ENCODE measurements at places on chromosomes 1 and 21.

GRCh38 chr1:3796215-3797061 is at the start of gene LRRC47:
Gene LRRC47, minus strand, starts transcription at chr1:3796498. Its CDS starts 22 bp downstream, at chr1:3796476.
- peak; percentile 94 for DNase-seq

DNA sequence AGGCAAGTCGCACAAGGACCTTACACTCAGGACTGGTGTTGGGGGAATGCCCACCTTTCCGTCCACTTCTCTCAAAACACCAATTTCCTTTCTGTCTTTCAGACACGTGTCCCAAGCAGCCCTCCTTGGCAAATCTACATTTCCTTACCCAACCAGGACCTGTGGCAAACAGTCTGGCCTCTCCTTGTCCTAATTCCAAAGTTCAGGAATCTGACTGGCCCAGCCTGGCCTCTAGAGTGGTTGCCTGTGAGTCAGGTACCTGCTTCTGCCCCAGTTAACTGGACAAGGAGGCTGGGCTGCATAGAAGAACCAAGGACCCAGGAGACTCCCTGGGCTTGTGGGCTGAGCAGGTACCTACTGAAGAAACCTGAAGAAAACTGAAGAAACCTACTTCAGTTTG is 34.3 kb upstream of the CITED4 start:
- no peak for DNase-seq

DNA sequence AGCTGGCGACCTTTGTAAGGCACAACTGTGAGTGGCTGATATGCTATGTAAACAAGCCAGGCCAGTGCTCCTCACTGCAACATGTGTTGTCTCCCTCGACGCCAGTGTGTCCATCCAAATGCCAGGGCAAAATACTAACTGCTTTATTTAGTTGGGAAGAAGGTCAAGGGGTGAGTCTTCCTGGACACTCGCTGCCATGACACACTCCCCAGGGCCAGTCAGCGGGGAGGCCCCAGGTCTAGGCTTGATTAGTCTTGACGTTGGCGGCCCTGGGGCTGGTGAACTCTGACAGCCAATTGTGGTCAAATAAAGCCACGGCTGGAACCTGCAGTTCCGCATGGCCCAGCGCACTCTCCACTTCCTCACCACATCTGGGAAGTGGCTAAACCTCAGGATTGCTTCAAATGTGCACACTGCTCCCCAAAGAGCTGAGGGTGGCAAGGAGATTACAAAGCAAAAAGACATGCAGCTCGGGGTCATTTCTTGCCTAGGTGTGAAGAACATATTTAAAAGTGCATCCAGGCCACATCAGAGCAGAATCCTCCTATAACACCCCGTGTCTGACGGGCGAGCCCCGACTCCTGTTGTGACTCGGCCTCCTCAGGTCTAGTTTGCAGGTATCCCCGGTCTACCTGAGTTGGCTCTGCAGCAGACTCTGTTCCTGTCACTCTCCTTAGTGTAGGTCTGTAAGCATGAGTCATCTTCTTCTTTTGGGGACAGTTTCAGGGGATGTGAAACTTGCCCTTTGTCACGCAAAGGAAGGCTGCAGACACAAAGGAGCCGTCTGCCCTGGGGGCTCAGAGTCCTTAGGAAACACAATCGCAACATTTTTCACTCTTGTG is 183.5 kb downstream of the RUNX1 start:
- no peak for DNase-seq

- DNase-seq = no peak
Measured at GRCh38 chr21:21366277-21366676, 368.1 kb downstream of the NCAM2 start.

- peak; percentile 84 for DNase-seq
Measured at GRCh38 chr1:156599811-156600210, 1.5 kb downstream of the GPATCH4 start.

DNA sequence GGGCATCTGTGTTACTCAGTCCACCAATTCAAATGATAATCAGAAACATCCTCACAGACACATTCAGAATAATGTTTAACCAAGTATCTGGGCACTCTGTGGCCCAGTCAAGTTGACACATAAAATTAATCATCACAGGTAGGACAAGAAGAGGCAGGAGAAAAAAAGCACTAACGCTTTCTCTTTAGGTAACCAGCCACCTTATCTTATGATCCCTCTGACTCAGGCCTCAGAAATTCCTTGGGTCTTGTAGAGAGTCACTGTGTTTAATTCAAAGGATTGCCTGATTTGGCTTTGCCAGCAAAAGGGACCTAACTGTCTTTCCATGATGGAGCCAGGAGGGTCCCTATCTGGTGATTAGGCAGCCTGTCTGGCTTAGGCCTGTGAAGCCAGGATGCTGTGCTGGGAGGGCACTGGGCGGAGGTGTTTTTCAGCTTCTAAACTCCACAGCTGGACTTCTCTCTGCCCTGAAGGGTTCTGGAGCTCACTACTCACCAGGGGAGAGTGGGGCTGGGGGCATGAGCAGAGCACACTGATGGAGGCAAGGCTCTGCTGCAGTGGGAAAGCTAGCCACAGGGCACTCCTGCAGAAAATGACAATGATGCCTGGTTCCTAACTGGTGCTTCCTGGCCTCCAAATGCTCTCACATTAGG is 36.4 kb upstream of the STUM start:
- DNase-seq = no peak

- DNase-seq = no peak
Measured at GRCh38 chr1:216826646-216827045, 103.4 kb upstream of the ESRRG start.

- DNase-seq = no peak
Measured at GRCh38 chr1:156590326-156591180, 1.0 kb upstream of the NAXE start.

DNA sequence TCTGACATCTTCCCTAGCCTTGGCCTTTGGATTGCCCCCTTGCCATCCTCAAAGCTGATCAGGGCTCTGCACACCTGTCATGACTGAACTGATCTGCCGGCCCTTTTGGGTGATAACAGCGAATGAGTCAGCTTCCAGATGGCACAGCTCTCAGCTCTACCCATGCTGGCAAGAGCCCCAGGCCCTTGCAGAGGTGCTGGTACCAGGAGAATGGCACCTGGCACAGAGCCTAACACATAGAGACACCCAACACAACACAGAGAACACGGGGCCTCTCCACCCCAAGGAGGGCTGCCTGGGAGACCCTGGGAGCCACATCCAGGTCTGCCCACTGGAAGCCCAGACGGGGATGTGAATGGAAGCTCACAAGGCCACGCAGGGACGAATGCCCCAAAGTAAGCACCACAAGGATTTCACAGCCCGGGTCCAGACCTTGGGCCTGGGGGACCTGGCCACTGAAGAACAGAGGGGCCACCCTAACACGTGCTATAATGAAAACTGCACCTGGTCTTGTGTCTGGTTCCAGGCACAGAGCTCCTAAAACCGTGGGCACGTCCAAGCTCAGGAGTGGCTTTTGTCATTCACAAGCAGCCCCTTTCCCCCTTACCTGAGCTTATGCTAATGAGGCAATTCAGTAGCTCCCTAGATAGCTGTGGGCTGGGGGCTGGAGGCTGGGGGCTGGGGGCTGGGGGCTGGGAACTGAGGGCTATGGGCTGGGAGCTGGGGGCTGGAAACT is 160.5 kb downstream of the NPHP4 start:
- DNase-seq = no peak

GRCh38 chr1:207868774-207869721 is 41.9 kb downstream of the CD34 start:
- peak; percentile 78 for DNase-seq

DNA sequence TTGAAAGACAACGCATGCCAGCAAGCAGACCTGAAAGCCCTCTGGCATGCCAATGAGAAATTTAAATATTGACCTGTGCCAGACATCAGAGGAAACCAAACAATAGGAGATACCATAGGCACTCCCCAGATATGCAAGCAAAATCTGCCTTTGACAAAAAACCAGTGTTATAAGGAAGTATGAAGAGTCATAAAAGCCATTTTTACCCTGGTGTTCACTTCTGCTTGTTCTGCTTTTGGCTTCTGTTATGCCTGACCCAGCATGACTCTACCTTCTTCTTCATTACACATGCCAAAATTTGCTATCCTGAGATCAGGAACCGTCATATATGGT is 26.4 kb downstream of the NPHS2 start:
- no peak for DNase-seq

GRCh38 chr1:248897412-248898337 is 8.4 kb upstream of the PGBD2 start:
- DNase-seq = no peak

DNA sequence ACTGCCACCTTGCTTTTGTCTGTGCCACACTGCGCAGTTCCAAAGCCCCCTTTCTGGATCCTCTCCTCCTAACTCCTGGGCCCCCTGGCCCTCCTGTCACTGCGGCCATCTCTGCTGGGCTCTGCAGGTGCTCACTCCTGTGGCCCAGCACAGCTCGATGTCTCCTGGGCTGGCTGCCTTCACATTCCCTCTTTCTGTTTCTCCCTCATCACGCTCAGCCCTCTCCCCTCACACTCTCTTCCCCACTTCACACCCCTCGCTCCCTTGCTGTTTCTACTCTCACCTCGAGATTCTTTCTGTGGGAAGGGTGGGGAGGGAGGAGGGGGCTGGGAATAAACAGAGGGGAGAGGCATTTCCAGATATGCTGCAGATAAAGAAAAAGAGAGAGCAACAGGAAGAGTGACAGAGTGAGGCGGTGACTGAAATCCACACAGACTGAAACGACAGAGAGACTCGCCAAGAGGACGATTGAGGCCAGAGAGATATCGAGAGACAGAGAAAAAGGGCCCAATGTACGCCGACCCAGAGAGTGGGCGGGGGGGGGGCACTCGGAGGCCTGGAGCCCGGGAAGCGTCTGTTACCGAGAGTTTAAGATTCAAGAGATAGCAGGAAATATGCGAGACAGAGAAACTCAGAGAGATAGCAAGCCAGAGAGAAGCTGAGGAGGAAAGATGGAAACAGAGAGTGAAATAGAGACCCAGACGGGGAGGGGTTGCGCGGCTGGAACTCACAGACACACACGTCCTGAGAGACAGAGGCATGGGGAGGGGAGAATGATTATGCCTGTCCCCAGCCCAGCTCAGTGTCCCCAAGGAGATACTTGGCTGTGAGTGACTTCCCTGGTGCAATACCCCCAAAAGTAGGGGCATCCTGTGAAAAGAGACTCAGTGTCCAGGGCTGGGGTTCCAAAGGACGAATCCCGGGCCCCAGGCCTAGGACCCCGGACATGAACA is 666 bp downstream of the CSF3R start:
- DNase-seq = no peak

DNA sequence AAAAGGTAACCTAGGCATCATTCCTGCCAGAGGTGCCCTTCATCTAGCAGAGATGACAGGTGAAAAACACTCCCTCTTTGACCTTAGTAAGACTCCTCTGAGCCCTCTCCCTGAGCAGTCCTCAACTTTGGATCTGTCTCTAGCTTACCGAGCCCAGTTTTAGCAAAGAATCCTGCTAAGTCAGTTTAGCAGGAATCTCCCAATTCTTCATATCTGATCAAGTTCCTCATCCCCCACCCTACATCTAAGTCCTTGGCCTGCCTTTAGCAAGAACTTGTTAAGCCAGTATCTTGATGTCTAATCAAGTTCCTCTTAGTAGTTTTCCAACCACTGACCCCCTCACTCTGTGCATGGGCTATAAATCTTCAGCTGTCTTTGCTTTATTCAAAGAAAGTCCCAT is 235.6 kb downstream of the OMA1 start:
- no peak for DNase-seq

- no peak for DNase-seq
Measured at GRCh38 chr1:20462397-20462796, 23.6 kb downstream of the CAMK2N1 start.

DNA sequence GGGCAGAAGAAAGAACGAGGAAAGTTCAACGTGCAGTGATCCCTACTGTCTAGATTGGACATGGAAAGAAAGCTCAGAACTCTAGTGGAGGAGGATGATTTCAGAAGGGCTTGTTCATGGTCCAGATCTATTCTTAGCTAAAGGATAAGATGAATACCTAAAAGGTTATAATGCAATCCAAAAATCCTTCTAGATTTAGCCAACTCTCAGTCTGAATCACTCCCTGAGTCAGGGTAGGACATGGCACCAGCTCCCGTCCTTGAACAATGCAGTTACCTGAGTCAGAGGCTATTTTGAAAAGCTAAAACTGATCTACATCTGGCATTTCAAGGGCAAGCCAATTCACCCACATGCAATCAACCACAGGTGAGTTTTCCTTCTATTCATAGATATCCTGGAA is 38.8 kb upstream of the HIVEP3 start:
- peak; percentile 20 for DNase-seq

- peak; percentile 73 for DNase-seq
Measured at GRCh38 chr1:157090196-157090647, 9.4 kb downstream of the ETV3L start.

DNA sequence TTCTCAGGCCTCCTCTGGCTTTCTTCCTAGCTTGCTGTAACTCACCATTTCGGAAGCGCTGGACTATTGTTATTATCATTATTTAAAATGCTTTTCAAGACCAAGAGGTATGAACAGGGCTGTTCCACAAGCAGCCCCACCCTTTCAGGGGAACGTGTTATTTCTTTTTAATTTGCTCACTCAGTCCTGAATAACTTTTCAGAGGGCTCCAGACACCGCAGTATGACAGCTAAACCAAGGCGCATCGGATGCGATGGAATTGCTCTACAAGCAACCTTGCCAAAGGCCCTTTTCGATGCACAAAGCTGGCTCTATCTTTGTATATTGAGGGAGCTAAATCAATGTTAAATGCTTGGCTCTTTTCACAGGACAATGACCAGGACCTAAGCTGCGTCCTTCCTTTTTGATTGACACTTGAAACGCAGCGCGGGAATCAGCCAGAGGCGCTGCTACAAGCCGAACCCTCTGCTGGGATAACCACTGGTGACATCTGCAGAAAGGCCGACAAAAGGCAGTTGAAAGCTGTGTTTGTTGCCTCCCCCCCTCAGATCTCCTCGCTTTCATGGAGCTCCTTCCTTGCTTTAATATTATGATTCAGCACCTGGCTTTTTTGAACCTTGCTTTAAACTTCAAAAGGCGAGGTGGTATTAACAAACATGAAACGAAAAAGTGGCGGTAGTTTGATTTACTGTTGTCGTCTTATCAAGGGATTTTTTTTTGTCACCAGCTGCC is 204.7 kb upstream of the PROX1 start:
- DNase-seq = no peak

DNA sequence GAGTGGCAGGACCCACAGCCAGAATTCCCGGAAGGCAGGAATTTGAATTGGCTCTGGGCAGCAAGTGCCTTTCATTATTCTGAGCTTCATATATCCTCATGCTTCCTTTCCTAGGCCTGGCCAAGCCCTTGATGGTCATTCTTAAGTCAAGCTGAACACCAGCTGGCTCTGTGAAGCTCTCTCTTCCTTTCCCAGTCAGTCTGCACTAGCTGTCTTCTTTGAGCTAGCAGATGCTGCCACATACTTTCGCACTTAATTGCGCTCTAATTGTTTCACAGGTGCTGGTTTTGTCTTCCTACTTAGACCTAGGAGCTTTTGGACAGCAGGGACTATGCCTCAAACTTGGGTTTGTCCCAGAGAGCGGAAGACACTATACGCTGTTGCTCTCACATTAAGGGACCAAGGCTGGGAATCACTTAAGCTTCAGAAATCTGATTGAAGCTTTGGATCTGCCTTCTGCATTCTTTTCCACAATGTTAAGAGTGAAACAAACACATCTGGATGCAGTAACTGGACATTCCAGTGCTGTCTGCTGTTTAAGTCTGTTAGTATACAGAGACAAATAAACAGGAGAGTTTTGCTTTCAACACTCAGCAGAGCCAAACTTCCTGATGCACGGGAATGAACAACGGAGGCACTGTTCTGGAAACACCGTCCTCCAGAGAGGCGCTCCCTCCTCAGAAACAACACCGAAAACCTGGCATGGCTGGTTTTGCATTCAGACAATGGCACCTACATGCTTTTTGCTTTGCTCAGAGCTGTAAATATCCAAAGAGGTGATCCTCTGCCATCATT is 2.2 kb downstream of the TLR5 start:
- no peak for DNase-seq
